Myometrial cell (primary cell): ENCODE measurements at places on chromosomes 3 and 15. TPM values are rescaled to one million over a fixed set of nuclear protein-coding genes. Genes with fewer than 3 reads are reported as not detected.

Gene SPESP1
- 0.53 and 0.58 TPM in 2 replicates for total RNA-seq

Gene PARL
- 42.7 and 47.3 TPM in 2 replicates for total RNA-seq

Gene SLC22A14
- total RNA-seq: not detected in 2 replicates

Gene NEO1
- total RNA-seq: 17.6 and 23.7 TPM in 2 replicates

Gene C3orf20
- total RNA-seq: not detected in 2 replicates

Gene CPLX3
- not detected in 2 replicates for total RNA-seq

Gene GPR149
- total RNA-seq: not detected in 2 replicates

Gene MINAR1
- total RNA-seq: 0.53 and 0.86 TPM in 2 replicates

Gene GCHFR
- total RNA-seq: 3.5 and 23.4 TPM in 2 replicates

Gene CLRN1
- total RNA-seq: not detected in 2 replicates

Gene CASR
- not detected in 2 replicates for total RNA-seq

Gene PLIN1
- 0.53 TPM in 1 of 2 replicates, not detected in the other for total RNA-seq

Gene FURIN
- total RNA-seq: 75.8 and 82.8 TPM in 2 replicates

Gene SETD5
- 33.4 and 37.2 TPM in 2 replicates for total RNA-seq

Gene IQCF5
- not detected in 2 replicates for total RNA-seq

Gene STARD5
- total RNA-seq: 12.1 and 16.8 TPM in 2 replicates

Gene ETV5
- total RNA-seq: 43.5 and 48.7 TPM in 2 replicates

Gene CYP8B1
- total RNA-seq: not detected in 2 replicates

Gene EPHB1
- under 0.01 TPM in 1 of 2 replicates, not detected in the other for total RNA-seq

Gene SYNPR
- not detected in 2 replicates for total RNA-seq
